ENCODE measurements at places on chromosomes 4 and X.

DNA sequence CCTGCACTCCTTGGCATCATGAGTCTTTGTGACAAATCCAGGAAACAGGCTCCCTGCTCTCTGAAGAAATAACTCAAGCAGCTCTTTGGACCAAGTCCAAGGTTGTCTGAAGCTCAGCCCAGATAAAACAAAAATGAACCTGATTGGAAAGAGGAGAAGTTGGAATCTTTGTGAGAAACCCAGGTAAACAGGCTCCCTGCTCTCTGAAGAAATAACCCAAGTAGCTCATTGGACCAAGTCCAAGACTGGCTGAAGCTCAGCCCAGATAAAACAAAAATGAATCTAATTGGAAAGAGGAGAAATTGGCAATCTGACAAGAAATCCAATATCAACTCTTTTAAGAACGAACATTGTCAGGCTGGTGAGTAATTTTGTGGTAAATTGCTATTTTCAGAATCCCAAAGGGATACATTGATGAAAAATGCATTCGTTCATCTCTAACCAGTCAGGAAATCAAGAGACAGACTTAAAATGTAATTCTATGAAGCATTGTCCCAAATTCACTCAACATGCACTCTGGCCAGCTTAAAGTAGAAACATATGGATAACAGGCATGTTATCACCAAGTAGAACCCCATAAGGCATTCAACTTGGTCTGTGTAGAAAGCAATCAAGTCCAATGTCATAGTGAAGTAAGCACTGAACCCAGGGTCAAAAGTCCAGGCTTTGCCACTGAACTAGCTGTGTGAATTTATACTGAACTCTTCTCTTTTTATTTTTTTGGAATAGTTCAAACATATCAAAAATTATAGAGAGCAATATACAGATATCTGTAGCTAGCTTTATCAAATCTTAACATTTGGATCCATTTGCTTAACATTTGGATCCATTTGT, 16.8 kb upstream of the NFXL1 start:
- no peak for DNase-seq

- no peak for DNase-seq
Measured at GRCh38 chr4:106914223-106914622, 121.9 kb downstream of the DKK2 start.

GRCh38 chrX:20522420-20522819, 255.7 kb upstream of the RPS6KA3 start:
- DNase-seq, result no peak

DNA sequence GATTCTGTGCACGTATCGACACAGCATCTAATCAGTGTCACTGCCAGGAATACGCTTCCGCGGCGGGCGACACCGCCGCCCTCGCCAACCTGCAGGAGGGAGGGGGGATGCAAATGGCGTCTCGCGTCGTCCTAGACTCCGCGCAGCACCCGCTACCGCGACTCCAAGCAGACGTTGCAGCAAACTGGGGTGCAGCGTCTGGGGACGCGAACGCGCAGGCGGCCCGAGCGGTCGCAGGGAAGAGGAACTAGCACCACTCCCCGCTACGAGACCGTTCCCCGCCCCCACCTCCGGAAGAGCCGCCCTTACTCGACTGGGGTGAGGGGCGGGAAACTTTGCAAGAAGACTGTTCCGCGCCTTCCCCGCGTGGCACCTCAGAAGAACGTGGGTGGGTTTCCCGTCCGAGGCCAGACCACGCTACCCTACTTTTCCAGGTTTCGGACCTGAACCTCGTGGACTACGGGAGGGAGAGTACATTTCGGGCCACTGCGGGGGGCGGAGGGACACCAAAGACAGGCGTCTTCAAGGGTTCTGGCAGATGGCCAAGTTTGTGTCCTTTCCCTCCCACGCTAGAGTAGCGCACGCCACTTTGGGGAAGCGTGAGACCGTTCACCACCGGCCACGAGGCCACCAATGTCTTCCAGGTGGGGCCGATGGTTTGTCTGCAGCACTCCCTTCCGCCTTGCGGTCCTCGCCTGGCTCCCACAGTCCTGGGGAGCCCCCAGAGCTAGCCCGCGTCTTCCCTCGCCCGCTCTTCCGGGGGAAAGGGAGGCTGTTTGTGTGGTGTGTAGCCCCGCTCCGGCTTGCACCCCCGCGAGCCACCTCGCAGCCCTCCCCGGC, 78.0 kb upstream of the BCOR start:
- peak; percentile 34 for DNase-seq

- DNase-seq, result no peak
Measured at GRCh38 chrX:112368371-112368770, 285.8 kb upstream of the TRPC5 start.

Measured in ACHN (cell line).